Eye (tissue), 1 donor: ENCODE measurements at places on chromosomes 1 and 21.

GRCh38 chr1:181813266-181813665 lies 248.2 kb downstream of the ZNF648 start:
- no peak for DNase-seq

GRCh38 chr21:46046471-46046870 lies 51.4 kb upstream of the COL6A2 start:
- no peak for DNase-seq

DNA sequence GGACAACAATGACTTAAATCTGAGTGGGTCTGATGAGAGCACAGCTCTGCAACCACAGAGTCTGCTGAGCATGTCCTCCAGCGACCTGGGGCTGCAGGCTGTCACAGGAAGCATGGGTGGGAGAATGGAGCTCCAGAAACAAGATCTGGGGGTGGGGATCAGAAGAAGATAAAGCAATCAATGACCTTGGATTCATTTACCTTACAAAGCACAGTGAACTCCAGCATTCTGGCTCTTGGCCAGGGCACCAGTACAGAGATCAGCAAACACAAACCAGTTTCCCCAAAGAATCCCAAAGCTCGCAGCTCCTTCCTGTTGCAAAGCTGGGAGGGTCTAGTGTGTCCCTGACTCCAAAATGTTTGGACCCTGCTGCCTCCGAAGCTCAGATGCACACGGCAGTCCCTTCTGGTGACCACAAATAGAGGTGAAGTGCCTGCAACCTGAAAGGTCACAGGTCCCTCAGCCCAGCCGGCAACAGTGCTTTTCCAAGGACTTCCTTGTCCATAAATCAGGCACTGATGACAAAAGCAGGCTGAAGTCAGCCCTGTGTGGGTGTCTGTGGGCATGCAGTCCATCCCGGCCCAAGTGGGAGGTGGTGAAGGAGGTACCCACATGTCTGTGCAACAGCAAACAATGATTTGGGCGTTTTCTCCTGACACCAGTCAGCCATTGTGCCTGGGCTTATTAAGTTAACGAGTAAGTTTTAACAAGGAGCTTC lies 76.1 kb downstream of the SH3BGR start:
- peak; percentile 19 for DNase-seq

DNA sequence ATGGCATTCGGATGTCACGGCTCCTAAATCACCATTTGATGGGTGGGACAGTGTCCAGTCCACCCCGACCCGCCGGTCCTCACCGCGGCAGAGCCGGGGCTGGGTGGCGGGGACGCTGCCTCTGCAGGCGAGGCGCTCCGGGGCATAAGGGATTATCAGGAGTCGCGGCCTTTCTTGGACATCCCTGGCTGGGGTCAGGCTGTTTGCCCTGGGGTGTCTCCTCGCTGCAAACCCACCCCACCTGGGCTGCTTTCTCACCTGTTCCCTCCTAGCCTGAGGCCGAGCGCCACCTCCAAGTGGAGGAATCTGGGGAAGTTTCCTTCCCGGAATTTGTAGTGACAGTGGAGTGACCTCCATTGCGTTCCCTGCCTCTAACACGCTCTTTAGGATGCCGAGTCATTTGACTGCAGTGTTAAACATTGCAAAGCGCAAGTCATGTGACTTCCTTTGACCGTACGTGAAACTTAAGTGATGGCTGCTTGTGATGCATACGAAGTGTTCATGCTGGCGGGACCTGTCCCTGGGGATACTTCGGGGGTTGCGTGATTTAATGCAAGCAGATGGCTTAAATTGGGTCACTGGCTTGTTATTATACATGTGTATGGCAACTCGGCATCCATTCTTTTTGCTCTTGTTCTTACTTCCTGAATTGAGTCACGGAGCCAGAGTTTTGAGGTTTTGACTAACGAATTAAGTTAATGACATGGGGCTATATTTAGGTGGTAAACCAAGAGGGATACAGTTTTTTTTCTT lies 536 bp downstream of the LGALS8 start:
- DNase-seq, result peak; percentile 93

- DNase-seq, result no peak
Measured at GRCh38 chr1:49333906-49334305, 557.2 kb upstream of the BEND5 start.

DNA sequence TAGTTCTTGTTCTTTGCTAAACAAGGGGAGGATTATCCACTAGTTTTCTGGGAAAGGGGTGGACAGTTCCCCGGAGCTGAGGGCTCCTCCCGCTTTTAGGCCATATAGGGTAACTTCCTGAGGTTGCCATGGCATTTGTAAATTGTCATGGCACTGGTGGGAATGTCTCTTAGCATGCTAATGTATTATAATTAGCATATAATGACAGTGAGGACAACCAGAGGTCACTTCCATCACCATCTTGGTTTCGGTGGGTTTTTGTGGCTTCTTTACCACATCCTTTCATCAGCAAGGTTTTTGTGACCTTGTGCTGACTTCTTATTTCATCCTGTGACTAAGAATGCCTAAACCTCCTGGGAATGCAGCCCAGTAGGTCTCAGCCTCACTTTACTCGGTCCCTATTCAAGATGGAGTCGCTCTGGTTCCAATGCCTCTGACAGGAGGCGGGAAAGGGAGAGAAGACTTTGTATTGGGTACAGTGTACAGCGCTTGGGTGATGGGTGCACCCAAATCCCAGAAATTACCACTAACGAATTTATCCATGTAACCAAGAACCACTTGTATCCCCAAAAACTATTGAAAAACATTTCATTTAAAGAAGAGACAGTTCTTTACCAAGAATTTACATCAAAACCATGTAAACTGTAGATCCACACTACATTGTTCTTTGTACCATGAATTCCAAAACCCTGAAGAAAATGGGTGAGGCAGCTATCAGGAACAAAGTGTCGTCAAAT lies 8.7 kb upstream of the SLC2A5 start:
- no peak for DNase-seq

GRCh38 chr1:172887162-172887561 lies 163.6 kb downstream of the TNFSF18 start:
- DNase-seq, result no peak

- DNase-seq, result no peak
Measured at GRCh38 chr1:24501371-24502064, 1.1 kb upstream of the RCAN3 start.

GRCh38 chr1:208278638-208279037 lies 34.5 kb upstream of the PLXNA2 start:
- no peak for DNase-seq

- DNase-seq, result no peak
Measured at GRCh38 chr1:78650114-78650660, 556 bp downstream of the IFI44 start.

DNA sequence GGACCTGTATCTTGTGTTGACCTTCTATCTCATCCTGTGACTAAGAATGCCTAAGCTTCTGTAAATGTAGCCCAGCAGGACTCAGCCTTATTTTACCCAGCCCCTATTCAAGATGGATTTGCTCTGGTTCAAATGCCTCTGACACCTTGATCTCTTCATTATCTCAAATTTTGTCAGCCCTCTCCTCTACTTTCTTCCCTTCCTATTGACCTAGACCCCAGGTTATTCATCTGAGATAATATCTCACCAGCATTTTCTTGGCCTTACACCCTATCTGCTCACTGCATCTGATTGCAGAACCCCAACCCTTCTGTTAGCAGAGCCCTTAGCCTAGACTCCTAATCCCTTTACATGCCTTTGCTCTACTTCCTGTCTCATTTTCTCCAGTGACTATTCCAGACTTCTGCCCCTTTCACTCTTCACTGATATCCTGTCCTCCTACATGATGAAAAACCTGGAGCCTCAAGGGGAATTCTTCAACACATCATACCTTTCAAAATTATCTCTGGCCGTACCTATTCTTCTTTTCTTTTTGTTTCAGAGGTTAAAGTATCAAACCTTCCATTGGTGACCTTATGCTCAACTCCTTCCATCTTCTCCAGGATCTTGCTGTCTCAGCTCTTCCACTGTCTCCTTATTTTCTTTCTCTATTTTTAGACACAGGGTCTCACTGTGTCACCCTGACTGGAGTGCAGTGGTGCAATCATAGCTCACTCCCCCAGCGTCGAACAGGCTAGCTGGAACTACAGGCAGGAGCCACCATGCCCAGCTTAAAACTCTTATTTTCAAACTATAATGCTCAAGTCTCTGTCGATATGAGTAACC lies 44.9 kb downstream of the WDR64 start:
- no peak for DNase-seq

DNA sequence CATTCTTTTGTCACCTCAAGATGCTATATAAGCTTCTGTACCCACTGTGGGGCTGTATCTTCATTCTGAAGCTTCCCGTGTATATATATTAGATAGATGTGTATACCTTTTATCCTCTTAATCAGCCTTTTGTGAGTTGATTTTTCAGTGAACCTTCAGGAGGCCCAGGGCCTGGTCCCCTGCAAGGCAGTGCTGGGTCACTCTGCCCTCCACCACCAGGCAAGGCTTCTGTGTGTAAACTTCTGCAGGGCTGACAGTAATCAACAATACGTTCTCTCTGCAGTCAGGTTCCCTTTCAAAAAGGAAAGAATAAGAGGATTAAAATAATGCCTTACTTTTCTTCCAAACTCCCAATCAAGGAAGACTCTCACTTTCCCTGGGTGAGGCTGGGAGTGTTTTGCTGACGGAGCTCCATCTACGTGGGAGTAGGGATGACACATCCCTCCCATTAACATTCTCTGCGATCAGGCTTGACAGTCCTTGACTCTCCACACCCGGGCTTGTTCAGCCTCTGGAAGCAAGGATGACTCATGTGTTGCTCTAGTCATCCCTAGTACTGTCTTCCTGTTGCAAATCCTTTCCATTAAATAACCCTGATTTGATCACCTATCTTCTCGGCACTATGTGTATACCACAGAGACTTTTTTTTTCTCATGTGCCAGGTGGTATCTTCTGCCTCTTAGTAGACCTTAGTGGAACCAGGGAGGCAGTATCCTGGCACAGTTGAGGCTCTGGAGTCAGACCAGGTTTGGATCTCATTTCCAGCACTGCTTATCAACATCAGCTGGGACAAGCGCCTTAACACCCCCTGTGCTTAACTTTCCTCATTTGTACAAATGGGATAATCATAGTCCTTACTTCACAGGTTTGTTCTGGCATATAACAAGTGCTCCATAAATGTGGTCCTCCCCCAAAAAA lies 70.3 kb upstream of the KCNK1 start:
- no peak for DNase-seq

DNA sequence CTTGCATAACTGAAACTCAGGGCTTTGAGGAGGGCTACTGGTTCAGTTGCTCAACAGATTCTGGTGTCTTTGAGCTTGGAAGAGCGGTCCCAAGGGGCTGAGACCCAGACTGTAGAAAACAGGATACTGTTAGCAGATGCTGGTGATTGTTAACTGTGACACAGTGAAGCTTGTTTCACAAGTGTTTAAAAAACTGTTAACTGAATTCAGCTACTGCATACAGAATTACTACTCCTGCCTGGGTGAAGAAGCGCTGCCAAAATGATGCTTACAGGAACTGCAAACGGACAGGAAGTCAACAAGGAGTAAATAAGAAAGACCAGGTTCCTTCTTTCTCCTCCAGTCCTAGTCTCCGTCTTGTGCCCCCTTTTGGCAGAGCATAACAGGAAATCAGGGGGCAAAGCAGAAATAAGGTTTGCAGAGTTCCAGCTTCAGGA lies 195.3 kb upstream of the USP25 start:
- DNase-seq, result no peak

- DNase-seq, result peak; percentile 95
Measured at GRCh38 chr1:156705918-156706656, 704 bp upstream of the CRABP2 start.

GRCh38 chr1:96464991-96465390 lies 256.6 kb upstream of the PTBP2 start:
- DNase-seq, result no peak

DNA sequence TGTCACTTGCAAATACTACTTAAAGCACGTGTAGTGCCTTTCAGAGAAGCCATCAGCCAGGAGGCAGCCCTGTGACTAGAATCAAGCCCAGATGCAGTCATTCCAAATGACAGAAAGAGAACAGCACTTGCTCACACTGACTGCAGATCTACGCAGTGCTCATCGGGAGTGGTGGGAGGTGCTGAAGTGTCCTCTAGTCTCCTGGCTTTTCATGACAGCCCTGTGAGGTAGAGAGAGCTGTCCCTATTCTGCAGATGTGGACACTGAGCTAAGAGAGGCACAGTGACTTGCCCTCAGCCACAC lies 62.3 kb upstream of the EDN2 start:
- no peak for DNase-seq

GRCh38 chr1:159829273-159829634 lies 2.6 kb downstream of the SLAMF8 start:
- peak; percentile 62 for DNase-seq

DNA sequence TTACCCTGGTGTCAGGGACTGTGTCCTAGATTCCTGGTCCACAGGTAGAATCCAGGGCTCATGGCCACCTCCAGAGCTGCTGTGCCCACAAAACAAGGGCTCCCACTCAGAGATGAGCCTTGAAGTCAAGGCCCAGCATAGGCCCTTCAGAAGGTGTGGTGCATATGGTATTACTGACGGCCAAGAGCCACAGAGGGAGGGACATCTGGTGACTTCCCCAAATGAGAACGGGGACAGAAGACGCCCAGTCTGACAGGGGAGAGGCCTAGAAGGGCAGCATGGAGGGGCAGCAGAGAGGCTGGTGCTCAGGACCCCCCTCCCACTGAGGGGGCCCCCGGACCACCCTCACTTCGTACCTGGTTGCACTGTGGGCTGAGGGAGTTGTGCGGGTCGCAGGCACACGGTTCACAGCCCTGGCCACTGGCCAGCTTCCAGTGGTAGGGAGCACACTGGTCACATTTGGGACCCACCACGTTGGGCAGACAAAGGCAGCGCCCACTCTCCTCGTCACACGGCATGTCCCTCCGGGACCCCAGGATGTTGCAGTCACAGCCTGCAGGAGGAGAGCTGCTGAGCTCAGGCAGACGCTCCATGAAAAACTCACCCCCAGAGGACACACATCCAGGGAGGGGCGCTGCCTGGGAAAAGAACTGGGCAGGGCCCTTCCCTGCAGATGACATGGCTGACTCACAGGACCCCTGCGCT lies 25.0 kb downstream of the LAMB3 start:
- DNase-seq, result no peak

DNA sequence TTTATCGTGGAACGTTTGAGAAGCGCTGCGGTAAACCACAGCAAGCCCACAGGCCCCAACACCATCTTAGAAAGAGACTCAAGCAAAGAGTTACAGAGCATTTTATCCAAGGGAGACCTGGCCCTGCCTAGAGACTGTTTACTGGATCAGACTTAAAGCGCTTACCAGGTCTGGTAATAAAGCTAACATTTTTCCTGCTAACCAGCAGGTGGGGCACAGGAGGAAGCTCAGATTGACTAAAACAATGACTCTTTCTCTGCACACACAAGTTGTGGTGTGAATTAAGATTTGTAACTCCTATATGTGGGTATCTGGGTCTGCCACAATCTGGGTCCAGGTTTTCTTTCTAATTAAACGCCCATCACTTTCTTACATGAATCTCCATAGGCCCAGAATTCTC lies 136.5 kb upstream of the ETS2 start:
- DNase-seq, result no peak
